Common myeloid progenitor, CD34-positive (primary cell): ENCODE measurements at places on chromosomes 12 and 14.

DNA sequence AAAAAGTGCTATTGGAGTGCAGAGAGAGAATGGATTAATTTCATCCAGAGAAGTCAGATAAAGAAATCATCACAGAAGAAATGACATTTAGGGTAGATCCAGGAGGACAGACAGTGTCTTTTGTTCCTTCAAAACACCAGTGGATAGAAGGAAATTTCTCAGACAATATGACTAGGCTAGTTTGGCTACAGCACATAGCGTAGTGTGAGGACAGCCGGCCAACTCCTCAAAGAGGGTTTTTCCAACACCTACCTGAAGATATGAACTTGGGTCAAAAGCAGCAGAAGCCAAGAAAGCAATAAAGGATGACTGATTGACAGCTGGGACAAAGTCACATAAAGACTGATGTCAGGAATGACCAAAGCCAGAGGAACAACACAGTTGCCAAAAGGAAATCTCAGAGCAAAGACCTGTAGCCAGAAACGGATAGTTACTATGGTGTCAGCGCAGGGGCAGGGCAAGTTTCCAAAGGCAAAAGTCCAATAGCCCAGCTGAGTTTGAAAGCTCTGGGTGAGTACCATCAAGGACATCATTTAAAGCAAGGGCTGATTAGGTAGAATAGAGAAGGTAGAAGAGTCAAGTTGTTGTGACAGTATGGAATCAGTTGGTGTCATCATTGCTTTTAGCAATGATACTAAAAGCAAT lies 58.7 kb upstream of the PDE3A start:
- no peak for DNase-seq

DNA sequence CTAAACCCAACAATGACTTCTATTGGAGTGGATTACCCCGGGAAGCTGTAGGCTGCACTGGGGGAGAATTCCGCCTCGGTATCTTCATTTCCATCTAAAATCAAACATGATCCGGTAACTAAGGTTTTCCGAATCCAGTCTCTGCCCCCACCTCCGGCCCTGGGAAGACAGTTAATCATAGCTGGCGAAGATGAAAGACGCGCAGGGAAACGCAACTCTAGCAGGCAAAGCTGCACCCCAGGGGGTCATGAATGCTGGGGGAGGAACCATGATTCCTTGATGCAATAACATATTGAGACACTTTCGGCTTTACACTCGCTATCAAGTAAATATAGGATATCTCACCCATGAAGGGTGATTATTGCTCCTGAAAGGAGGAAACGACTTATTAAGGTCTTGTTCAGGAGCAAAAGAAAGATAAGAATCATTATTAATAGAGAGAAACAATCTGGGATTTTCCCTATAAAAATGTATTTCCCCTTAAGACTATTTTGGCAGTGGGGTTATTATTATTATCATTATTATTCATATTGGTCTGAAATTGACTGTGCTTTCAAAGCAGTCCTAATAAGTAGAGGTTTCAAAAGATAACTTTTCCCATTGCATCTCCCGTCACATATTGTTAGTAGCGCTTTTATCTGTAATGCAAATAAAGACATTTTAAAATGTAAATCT lies 614.9 kb downstream of the VRK1 start:
- DNase-seq, result peak; percentile 5

- DNase-seq, result peak; percentile 92
Measured at GRCh38 chr14:50560931-50561285, 963 bp downstream of the ATL1 start.

GRCh38 chr12:52354200-52354599 lies 13.1 kb downstream of the KRT85 start:
- no peak for DNase-seq

DNA sequence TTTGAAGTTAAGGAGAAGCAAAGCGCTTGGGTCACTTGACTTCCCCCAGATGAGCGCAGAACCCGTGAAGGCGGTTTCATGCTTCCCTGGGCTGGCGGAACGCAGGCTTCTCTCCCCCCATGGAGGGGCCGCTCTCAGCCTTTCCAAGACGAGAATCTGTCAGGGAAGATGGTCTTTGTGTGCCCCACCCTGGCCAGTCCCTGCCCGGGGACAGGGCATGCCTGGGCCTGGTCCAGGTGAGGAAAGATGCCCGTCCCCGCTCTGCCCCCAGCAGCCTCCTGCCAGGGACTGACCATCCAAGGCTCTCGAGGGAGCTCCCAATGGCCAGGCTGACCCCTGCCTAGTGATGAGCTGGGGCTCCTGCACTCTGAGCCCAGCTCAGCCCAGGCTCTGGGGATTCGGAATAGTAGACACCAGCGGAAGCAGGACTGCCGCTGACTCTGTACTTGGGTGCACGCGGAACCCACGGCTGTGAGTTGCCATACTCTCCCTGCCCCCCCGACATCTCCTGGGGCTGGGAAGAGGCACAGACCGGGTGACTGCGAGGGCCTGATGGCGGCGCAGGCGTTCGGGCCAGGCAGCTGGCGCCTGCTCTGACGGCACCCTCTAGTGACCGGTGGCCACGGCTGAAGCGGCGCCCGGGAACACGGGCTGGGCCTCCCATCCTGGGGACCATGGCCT lies 142.2 kb upstream of the FKBP4 start:
- DNase-seq, result no peak

DNA sequence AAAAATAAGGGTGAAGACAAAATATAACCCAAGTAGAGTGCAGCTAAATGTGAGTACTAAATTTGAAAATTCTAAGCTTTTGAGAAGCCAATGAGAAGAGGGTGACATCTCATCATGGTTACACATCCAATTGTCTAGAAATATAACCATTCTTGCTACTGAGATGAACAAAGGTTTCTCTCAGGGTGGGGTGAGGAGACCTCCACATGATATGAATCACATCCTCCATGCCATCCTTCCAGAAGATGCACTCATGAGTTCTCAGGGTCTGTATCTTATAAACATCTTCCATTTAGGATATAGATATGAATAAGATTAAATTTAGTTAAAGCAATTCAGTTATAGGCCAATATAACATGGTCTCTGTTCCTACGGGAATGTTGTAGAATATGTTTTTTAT lies 38.9 kb upstream of the E2F7 start:
- no peak for DNase-seq

- DNase-seq, result peak; percentile 93
Measured at GRCh38 chr12:127559349-127560040, 707.5 kb upstream of the TMEM132C start.

DNA sequence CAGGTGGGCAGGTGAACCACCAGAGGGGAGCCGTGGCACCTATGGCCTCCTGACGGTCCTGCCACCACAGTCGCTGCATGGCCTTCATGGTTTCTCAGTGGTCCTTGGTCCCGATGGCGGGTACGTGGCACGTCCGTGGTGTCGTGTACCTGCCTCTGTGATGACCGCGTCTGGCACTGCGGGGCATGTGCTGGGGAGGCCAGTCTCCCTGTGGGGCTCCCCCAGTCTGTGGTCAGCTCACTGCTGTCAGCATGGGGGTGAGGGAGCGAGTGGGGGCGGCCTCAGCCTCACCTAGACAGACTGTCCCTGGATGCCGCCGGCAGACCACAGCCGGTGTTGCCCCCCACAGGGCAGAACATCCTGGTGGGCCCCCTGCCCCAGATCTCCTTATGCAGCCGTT lies 267.2 kb downstream of the SEC23A start:
- no peak for DNase-seq

DNA sequence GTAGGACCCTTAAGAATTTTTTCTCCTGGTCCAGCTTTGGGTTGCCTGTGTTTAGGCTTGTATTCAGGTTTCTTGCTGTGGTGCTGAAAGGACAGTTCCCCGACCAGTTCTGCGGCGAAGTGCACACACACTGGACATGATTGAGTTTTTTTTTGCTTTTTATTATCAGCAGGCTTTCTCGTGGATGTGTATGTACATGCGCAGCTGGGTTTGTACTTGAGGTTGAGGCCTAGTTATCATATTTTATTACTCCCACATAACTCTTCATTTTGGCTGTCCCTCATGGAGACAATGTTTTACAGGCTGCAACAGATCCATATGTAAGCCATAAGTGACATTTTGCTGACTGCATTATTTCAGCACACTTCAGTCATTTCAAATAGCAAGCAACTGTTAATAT lies 2.5 kb downstream of the SCN8A start:
- peak; percentile 53 for DNase-seq
